ENCODE measurements at places on chromosomes 5 and 9.

DNA sequence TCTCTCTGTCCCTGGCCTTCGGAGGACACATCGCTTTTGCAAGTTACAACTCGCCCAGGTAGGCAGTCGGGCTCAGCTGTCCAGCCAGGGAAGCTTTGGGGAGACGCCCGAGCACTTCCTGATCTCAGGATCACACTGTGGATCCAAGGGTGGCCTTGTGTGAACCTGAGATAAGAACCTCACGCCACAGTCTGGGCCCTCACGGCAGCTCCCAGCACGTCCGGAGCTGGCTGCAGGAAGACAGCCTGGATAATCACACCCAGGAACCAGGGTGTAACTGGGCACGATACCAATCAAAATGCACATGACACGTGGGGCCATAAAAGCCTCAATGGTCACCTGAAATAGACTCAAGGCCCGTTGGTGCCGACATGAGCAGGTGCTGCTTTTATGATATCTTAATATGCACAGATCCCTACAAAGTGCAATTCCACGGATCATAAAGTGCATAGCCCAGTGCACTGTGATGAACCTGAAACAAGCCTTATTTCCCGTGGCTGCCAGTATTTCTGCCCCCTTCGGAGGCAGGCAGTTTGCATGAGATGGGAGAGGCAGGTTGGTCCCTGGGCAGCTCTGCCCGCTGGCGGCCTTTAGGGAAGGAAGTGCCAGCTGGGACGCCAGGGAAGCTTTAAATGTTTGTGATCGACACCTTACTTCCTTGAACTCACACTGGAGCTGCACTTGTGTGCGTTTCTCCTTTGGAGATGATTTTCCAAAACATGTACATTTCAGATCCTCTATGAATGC, 14.5 kb downstream of the SLC6A18 start:
- DNase-seq = no peak

- DNase-seq = no peak
Observed at GRCh38 chr5:130068988-130069387, 164.7 kb downstream of the CHSY3 start.

GRCh38 chr5:132489871-132490483, 596 bp downstream of the IRF1 start:
- DNase-seq = no peak

DNA sequence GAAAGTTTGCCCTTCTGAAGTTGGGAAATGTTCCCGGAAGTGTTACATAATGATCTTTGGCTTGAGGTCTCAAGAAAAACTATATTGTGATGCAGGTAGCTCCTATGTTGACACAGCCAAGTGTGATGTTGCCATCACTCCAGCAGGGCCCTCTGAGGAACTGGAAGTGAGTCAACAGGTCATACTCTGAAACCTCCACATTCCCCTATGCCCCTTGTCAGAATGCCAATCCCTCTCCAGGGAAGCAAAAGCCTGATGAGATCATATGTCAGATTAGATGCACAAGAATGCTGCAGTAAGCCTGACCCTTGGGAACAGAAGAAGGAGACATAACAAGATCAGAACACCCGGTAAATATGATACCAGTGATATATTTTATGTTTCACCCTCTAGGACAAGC, 66.8 kb upstream of the ITGA2 start:
- DNase-seq = peak; percentile 74

- no peak for DNase-seq
Observed at GRCh38 chr9:27471789-27472188, 52.3 kb upstream of the IFNK start.

- DNase-seq = no peak
Observed at GRCh38 chr5:88677943-88678769, 204.8 kb downstream of the MEF2C start.

DNA sequence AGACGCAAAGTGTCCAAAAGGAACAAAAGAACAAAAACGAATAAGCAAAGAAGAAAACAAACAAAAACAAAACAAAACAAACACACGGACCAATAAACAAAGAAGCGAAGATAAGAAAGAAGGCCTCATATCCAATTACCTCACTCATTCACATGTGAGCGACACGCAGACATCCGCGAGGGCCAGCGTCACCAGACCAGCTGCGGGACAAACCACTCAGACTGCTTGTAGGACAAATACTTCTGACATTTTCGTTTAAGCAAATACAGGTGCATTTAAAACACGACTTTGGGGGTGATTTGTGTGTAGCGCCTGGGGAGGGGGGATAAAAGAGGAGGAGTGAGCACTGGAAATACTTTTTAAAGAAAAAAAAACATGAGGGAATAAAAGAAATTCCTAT, 28.3 kb upstream of the WWC1 start:
- no peak for DNase-seq
